ENCODE measurements at places on chromosomes 1 and 21.

DNA sequence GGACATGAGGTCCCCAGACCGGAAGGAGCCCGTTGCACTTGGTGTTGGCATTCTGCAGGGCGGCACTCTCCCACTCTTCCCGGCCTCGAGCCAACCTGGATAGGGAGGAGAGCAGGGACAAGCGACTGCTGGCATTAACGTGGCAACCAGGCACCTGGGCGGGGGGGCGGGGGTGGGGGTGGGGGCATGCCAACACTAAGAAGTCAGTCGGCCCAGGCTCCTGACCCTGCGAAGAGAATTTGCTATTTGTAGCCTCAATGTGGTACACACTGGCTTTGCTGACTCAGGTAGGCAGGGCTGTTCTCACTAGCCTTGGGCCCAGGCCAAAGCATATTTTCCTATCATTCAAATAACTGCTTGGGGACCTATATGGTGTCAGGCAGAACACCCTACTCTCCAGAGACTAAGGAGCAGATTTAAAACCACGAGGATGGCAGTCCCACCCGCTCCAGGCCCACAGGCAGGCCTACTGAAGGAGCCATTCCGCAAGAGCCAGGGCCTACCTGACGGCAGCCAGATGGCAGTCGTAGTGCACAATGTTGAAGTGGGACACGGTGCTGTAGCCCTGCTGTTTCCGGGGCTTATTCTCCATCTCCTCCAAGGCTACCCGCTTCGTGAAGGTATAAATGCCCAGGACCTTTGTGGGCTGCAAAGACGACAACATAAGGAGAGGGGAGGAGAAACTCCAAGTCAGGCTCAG, 123.7 kb downstream of the UBR4 start:
- no peak for DNase-seq

DNA sequence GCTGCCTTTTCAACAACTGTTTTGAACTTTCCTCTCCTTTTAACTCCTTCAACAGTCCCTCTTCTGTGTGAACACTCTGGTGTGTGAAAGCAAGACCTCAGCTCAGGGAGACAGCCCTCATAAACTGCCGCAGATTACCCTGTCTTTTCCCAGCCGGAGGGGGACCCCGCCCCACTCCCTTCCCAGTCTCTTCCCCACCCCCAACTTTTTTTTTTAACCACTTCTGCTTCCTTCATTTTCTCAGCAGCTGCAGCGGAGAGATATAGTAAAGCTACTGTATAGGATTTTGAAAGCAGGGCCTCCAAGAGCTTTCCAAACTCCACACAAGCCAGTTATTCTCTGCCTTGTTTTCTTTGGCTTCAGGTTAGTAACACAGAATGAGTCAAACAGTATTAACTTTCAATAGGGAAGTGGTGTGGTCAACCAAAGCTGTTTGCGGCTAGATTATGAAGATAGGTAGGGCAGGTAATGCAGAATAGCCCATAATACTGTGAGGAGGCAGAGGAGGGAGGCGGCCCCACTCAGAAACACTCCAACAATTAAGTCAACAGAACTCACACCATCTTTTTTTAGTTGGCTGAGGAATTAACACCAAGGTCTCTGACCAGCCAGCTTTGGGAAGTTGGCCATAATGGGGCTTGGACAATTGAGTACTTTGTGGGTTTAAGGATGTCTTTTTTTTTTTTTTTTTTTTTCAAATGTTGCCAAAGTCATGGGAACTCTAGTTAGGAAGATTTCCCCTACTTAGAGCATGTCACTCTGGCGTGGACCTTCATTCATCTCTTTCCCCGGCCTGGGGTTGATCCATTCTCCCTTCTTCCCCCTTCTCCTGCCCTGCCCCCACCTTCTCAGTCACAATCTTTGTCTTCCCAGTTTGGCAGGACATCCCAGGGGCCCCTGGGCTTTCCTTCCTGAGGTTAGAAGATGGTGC, 177.0 kb downstream of the CLIC6 start:
- peak; percentile 79 for DNase-seq

DNA sequence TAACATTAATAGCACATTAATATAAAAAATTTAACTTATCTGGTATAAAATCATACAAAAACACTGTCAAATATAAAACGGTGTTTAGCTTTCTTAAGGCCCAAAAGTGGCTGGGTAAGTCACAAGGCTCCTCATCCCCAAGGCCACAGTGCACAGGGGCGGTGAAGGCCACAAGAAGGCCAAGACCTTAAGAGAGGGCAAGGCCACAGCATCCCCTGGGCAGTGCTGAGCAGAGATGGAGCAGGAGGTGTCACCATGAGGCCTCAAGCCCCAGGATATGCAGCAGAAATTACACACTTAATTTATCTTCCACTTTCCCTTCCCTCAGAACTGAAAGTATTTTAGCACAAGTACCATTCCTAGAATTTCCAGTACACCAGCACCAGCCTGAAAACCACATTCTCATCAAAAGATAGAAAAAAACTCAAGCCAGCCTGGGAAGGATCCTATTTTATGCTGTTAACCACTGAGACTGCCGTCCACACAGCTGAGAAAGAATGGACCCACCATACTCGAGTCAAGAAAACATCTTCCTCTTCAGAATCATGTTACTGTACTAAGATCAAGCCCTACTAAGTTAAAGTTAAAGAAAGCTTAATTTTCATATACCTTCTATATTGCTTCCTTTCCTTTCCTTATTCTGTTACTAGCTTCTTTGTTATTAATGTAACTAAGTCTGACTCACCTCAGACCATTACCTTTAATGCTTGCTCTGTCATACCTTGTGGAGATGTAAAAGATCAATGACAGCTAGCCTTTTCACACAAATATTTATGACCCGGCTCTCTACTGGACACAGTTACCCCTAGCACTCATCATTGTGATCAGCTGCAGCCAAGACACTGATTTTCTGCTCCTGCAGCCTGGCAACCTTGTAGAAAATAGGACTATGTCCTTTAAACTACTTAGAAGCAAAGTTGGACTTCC, 26.4 kb upstream of the FMO1 start:
- DNase-seq: peak; percentile 35

GRCh38 chr1:88224906-88225305, 459.2 kb upstream of the PKN2 start:
- no peak for DNase-seq

DNA sequence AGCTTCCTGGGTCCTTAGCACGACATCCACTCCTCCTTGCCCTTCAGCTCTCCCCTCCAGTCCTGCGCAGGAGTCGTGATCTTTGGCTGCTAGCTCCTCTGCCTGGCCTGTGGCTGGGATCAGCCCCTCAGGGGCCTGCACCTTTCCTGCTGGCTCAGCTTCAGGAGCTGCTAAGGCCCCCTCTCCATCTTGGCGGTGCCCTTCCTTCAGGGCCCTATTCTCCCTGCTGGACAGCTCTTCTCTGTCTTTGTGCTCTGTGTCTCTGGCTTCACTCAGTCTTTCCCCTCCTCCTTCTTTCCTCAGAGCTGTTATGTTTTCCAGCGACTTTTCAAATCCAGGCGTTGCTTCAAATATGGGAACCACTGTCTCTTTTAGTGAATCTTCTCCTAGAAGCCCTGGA, 59.5 kb upstream of the LRRC53 start:
- no peak for DNase-seq

- no peak for DNase-seq
Observed at GRCh38 chr1:221782970-221783369, 41.1 kb upstream of the DUSP10 start.

GRCh38 chr1:193960499-193960898, 774.1 kb upstream of the B3GALT2 start:
- DNase-seq: no peak

GRCh38 chr1:206654828-206655227, 19.5 kb downstream of the DYRK3 start:
- no peak for DNase-seq

- DNase-seq: peak; percentile 31
Observed at GRCh38 chr1:20867847-20868246, 80.7 kb upstream of the HP1BP3 start.

DNA sequence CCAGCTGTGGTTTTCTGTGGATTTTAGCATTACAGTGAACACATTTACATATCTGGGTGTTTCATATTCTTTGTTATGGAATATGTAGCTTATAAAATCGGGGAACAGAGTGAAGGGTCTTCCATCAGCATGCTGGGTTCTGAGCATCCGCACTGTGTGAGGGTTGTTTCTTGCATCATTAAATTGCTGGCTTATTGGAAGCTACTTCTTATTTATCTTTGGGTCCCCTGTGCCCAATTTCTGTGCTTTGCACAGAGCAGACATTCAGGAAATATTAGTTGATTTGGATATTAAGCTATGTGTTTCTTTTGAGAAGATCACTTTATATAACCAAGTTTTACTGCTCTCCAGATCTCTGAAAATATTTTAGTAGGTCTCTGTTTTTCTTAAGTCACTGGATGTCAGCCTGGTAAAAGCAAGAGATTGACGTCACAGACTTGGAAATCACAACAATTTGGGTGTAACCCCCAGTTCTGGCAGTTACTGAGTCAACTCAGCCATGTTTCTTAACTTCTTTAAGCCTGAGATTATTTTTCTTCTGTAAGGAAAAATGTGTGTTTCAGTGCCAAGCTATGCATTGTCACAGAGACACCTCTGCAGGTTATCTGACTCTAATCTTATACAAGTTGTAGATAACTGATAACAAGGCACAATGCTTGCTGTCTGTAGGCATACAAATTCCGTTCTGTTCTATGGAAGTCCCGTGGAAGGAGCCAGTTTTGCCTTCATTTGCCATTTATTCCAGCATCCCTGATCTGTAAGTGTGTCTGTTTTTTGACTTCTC, 258.3 kb upstream of the KAZN start:
- peak; percentile 53 for DNase-seq

DNA sequence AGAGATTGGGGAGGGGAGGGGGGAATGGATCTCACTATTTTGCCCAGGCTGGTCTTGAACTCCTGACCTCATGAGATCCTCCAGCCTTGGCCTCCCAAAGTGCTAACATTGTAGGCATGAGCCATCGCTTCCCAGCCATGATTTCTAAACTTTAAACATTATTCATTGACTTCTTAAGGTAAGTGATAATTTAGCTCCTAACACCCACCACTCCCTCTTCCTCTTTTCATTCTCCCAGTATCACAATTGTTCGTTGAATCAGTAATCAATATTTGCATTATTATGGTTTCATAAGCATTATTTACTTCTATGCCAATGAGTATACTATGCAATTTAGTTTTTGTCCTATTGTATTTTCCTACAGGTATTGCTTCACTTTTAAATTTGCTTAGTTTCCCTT, 33.6 kb upstream of the SFPQ start:
- no peak for DNase-seq

GRCh38 chr1:198423673-198424072, 116.8 kb downstream of the ATP6V1G3 start:
- no peak for DNase-seq

- DNase-seq: no peak
Observed at GRCh38 chr1:8797216-8797615, 20.2 kb downstream of the RERE start.

GRCh38 chr1:206982216-206982615, 12.0 kb upstream of the FCAMR start:
- DNase-seq: peak; percentile 24

DNA sequence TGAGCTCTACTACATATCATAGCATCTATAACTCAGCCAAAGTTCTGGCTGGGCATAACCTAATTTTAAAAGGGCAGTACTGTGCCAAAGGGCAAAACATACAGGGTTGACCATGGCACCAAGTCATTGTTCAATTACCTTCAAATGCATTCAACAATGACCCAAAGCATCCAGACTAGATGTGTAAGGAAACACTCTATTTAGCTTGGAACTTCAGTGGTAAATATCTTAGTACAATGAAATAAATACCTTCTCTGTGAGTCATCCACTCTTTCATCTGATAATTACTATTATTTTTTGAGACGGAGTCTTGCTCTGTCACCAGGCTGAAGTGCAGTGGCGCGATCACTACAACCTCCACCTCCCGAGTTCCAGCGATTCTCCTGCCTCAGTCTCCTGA, 70.0 kb downstream of the NVL start:
- DNase-seq: peak; percentile 22

GRCh38 chr1:202343652-202344349, 2.1 kb upstream of the UBE2T start:
- DNase-seq: peak; percentile 51

- DNase-seq: no peak
Observed at GRCh38 chr1:22688466-22688865, 22.2 kb upstream of the EPHB2 start.

- peak; percentile 36 for DNase-seq
Observed at GRCh38 chr1:24319312-24319863, at the start of gene GRHL3. Gene GRHL3 (plus strand): TSS chr1:24319357. CDS start chr1:24319552, 195 bp downstream.

GRCh38 chr1:6360117-6360496, 33.5 kb downstream of the ACOT7 start:
- DNase-seq: no peak

DNA sequence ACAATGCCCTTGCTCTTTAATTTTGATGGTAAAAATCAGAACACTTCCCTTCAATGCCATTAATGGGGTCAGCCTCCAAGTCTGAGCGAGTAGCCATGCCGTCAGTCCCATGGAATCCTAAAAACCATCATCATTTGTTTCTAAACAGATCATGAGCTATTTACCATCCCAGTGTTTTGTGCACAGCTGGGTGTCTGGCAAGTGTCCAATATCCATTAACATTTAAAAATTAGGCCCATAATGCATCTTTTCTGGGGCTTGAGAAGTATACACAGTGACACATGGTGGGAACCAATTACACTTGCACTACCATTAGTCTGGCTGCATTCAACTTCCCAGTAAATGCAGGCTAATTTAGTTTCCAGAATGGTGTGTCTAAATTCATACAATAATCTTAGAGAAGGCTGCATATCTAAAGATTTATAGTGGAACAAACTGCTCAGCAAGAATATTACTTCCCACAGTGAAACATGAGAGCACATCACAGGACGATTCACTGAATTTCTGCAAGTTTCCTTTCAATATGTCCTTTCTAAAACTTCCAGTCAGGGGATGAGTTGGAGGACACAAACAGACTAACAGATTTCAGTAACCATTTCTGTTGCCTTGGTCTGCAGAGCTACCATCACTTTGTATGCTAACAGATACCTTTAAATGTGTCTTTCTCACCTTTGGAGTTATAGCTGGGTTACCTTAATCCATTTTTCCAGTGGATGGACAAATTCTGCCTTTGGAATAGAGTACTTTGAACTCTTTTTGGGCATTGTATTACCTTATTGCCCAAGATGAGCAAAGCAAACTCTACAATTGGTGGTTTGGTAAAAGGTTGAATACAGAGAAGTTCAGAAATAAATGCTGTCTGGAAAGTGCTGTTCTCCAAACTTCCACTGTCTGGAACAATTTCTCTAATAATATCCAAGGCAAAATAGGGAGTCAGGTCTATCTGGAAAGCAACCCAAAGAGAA, 258.0 kb downstream of the PTBP2 start:
- DNase-seq: no peak
